Amygdala (tissue), 56 donors: ENCODE measurements at places on chromosomes 3 and 15.

DNA sequence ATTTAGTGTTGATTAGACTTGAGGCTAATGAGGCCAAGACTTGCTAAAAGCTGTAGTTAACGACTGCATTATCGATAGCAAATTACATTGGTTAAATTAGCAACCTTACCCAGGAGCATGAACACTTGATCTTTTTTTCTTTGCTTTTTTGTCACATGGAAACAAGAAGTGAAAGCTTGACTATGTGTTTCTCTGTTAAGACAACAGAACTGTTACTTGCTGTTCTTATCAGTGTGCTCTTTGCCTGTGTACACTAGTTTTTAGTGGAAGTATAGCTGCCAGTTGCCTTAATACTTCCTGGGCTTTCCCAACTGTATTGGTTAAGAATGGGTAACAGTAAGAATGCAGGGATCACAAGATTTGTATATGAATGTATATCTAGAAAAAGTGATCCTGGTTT, 625.5 kb downstream of the NAALADL2 start:
- no peak for DNase-seq

GRCh38 chr3:10855083-10855870, 39.2 kb downstream of the SLC6A11 start:
- DNase-seq: no peak

DNA sequence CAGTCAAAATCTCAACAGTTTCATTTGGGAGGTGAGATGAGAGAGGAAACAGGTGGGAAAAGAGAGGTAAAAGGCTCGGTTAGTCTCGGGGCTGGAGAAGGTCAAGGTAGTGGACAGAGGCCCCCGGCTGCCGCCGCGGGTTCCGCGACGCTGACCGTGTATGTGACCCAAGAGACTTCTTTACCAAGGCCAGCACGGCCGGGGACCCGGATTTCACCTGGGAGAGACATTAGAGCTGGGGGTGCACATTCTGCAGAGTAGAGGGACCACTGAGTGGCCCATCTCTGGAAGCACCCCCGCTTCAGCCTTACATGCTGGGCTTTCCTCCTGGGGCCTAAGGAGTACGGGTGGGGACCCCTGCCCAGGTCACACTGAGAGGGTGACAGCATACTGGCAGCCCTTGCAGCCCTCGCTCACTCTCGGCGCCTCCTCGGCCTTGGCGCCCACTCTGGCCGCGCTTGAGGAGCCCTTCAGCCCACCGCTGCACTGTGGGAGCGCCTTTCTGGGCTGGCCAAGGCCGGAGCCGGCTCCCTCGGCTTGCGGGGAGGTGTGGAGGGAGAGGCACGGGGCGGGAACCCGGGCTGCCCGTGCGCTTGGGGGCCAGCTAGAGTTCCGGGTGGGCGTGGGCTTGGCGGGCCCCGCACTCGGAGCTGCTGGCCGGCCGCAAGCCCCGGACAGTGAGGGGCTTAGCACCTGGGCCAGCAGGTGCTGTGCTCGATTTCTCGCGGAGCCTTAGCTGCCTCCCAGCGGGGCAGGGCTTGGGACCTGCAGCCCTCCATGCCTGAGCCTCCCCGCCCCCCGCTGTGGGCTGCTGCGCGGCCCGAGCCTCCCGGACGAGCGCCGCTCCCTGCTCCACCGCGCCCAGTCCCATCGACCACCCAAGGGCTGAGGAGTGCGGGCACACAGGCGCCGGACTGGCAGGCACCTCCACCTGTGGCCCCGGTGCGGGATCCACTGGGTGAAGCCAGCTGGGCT, 41.3 kb upstream of the RPL32 start:
- DNase-seq: no peak

DNA sequence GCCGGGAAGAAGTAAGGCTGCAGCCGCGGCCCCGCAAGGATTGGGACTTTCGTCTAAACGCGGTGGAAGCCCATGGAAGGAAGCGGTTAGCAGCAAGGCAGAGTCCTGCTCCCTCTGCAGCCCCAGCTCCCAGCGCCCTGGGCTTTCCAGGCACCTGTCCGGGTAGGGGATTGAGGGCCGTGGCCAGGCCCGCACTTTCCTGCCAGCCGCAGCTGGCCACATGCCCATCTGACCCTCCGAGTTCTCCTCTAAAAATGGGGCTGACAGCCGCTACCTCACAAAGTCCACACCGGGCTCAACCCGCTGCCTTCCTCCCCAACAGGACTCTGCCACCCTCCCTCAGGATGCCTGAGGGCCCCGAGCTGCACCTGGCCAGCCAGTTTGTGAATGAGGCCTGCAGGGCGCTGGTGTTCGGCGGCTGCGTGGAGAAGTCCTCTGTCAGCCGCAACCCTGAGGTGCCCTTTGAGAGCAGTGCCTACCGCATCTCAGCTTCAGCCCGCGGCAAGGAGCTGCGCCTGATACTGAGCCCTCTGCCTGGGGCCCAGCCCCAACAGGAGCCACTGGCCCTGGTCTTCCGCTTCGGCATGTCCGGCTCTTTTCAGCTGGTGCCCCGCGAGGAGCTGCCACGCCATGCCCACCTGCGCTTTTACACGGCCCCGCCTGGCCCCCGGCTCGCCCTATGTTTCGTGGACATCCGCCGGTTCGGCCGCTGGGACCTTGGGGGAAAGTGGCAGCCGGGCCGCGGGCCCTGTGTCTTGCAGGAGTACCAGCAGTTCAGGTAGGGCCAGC, 1.9 kb downstream of the NEIL1 start:
- no peak for DNase-seq

- no peak for DNase-seq
These were observed 79.3 kb downstream of the ATP10A start for GRCh38 chr15:25783607-25784540.

- DNase-seq: no peak
These were observed 24.5 kb downstream of the TIGIT start for GRCh38 chr3:114318295-114318694.

GRCh38 chr3:30439451-30440053, 166.8 kb upstream of the TGFBR2 start:
- DNase-seq: no peak

GRCh38 chr15:43771816-43772215, 5.0 kb downstream of the ELL3 start:
- no peak for DNase-seq

- DNase-seq: no peak
These were observed 113.0 kb downstream of the LIPC start for GRCh38 chr15:58544756-58545155.

DNA sequence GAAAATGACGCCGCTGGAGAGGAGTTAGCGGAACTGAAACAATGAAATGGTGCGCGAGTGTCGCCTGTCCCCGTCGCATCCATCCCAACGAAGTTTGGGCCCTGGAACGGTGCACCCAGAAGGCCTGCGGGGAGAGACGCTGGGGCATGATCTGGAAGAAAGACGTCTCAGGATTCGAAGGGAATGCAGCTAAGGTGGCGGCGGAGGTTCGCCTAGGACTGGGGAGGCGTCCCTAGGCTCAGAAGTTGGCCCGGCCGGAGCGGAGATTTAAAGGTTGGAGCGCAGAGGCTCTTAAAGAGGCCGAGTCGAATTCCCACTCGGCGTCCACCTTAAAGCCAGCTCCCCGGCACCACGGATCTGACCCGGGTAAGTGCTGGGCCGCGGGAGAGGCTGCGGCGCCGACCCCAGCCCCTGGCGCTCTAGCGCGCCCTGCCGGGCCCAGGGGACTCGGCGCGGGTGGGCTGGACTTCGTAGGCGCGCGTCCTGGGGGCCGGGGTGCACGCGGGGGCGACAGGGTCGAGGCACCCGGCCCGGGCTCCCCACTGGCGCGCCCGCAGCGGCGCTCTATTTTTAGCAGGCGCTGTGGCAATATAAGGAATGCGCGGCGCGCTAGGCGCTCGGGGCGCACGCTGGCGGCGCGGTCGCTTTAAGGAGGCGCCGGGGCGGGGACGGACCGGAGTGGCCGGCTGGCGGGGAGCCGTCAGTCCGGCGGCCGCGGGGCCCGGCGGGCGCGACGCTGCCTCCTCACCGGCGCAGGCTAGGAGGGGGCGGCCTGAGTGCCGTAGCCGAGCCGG, at the start of gene MRAS:
Gene MRAS (plus strand): TSS at position 620 of the 794 bp plus-strand sequence. CDS start 24,305 bp downstream, outside the sequence.
- no peak for DNase-seq

GRCh38 chr15:70153921-70154717, 56.4 kb upstream of the TLE3 start:
- DNase-seq: no peak

- peak; percentile 34 for DNase-seq
These were observed 2.0 kb upstream of the SOX2 start for GRCh38 chr3:181709537-181710279.

- DNase-seq: no peak
These were observed 81.0 kb downstream of the HHLA2 start for GRCh38 chr3:108377384-108377783.

DNA sequence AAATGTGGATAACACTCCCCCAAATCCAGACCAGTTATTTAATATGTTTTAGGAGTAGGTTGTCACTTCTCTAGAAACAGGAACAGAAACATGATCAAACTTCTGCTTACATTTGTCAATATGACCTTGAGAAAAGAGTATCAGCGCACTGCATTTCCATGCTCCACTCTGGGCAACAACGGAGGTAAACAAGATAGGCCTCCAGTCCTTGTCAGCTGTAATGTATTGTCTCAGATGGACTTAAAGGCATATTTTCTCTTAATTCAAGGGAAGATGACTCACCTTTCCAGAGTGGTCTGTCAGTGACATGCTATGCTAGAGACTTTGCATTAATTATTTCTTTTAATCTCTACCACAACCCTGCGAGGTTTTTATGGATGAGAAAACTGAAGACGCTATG, 51.6 kb upstream of the TCF12 start:
- no peak for DNase-seq

- DNase-seq: no peak
These were observed 69.1 kb upstream of the TSEN2 start for GRCh38 chr3:12415014-12415680.

GRCh38 chr3:113174801-113175485, 36.4 kb upstream of the BOC start:
- no peak for DNase-seq

DNA sequence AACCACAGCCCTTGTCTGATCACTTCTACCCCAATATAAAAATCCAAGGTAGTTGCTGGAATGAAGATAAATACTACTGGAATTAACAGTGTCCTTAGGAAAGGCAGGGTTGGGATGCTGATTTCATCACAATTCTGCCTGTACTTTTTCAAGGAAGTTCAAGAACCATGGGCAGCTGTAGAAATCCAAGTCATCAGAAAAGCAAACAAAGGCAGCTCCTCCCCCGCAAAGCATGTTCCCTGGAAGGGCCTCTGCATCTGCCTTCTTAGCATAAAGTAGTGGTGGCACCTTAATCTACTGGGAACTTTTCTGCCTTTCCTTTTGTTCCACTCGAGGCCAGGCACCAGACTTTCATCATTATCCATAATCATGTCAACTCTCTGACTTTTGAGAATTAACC, 54.4 kb downstream of the ERC2 start:
- no peak for DNase-seq

- DNase-seq: no peak
These were observed 30.2 kb downstream of the LYSMD4 start for GRCh38 chr15:99702895-99703602.

DNA sequence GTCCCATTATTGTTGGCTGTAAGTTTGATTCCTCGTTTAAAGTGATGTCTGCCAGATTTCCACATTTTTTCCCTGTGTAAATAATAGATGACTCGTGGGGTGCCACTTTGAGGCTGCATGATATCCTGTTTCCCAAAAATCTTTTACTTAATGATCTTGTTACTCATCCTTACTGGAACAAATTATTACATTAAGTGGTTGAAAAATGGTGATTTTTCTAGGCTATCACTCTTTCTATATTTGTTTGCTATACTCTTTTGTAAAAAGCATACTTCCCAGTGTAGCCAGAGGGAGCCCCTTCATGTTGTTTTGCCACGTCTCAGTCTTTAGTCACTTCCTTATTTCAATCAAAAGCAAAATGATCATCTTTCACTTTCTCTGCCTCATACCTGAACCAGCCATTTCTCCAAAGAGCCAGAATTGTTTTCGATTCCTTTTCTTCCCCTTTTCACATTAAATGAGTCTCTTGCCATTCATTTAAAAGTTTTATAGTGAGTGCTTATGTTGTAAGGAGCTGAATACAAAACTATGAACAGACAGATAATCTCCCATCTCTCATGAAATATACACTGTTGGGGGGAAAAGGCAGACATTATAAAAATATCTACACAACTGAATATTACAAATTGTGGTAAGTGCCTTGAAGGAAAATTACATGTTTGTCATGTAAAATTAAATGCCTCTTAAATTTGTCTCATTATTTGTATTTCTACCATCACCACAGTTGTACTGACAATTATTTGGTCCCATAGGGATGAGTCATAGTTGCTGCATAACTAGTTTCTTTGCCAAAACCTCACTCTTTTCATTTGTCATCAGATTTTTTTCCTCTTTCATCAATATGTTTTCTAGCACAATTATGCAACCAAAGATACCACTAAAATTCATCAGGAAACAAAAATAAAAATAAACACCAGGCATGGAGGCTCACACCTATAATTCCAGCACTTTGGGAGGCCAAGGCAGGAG, 41.5 kb downstream of the ADGRG7 start:
- DNase-seq: no peak

DNA sequence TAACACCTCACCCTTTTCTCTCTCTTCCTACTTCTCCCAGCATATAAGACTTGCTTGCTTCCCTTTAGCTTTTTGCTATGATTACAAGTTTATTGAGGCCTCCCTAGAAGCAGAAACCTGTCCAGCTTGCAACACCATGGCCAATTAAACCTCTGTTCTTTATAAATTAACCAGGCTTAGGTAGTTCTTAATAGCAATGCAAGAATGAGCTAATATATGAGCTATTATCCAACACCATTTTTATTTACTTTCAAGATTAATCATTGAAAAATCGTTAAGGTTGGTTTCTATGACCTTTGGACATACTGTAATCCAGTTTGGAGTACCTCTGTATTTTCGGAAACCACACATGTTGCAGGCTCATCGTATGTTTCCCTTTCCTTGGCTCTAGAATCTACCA, 643.1 kb downstream of the ZPLD1 start:
- DNase-seq: no peak

GRCh38 chr3:191915712-191916111, 454.7 kb downstream of the PYDC2 start:
- DNase-seq: no peak

GRCh38 chr3:168213920-168214319, 118.2 kb upstream of the GOLIM4 start:
- no peak for DNase-seq

- no peak for DNase-seq
These were observed 2.2 kb downstream of the GABRR3 start for GRCh38 chr3:98032904-98033303.

DNA sequence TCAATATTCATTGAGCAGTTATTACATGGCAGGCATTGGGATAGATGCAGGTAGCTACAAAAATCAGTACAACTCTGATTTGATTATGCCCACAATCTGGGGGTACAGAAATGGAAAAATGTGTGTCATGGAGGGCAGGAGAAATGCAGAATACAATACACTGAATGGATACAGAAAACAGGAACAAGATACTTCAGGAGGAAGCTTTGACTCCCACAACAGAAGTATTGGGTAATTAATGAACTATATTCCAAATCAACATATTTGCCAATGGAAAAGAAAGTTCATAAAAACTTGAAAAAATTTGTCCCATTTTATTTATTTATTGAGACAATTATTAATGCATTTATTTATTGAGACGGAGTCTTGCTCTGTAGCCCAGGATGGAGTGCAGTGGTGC, 207.0 kb downstream of the SUCLG2 start:
- no peak for DNase-seq
